ENCODE measurements at places on chromosomes 1 and 21.
A peak's percentile ranks its signal among the peaks of the same experiment; 100 is the strongest.

GRCh38 chr1:95068956-95069709 is 3.6 kb downstream of the ALG14 start:
- no peak for DNase-seq

DNA sequence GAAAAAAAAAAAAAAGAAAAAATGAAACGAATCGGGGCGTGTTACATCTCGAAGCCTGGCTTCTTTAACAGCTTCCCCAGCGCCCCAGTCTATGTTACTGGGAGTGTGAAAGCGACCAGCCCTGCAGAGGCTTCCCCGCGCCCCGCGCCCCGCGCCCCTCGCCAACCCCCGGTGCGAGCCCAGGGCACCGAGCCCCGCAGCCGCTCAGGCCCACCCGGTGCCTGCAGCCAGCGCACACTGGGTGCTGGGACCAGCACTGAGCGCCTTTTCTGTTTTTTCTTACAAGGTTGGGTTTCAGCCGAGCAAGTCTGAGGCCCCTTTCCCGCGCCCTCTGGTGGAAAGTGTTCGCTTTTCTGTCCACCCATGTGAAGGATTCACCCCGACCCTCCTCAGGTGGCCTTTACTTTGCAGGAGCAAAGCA is 42.1 kb upstream of the ZNF496 start:
- DNase-seq = peak; percentile 53

DNA sequence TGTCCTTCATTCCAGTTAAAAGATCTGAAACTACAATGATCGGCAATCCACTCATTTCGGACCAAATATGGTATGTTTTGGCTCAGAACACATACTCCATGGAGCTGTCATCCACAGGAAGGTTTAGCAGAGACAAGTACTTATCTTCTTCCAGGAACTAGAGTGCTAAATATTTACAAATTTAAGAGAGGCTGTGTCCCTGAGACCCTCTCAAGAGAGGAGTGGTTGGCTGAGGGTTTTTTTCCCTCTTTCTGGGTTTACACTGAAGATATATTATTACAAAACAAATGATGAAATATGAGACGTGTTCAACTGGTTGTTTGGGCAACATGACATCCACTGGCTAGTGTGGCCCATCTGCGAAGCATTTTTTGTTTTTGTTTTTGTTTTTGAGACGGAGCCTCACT is 25.9 kb upstream of the NID1 start:
- peak; percentile 35 for DNase-seq

DNA sequence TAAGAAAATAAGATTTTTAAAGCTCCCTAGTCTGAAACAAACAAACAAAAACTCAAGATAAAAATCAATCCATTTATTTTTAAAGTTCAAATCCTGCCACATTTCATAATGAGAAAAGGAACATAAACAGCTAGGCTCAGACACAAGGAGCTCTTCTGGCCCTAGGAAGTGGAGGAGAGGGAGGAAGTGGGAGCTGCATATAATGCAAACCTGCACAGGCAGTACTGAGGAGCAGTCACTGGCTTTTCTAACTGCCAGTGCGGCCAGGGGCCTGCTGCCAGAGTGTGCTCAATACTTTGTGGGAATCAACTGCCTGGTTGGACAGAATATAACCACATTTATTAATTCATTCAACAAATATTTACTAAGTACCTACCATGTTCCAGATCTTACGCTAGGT is 139.8 kb upstream of the SPATA6 start:
- DNase-seq = no peak

DNA sequence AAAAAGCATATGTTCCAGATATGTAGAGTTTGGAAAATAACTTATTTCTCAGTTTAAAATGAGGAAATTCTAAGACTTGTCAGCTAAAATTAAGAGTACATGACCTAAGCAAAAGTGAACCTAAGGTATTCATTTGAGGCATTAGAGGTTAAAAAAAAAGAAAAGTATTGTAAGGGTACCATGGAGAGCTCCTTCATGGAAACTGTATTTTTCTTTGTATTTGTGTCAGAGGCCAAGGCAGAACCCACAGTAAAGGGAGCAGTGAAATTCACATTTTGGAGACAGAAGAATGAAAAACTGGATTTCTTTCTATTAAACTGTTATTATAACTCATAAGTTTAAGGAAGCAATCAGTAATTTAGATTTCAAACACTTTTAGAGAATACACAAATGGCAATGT is 1494.8 kb downstream of the KCNT2 start:
- peak; percentile 35 for DNase-seq

DNA sequence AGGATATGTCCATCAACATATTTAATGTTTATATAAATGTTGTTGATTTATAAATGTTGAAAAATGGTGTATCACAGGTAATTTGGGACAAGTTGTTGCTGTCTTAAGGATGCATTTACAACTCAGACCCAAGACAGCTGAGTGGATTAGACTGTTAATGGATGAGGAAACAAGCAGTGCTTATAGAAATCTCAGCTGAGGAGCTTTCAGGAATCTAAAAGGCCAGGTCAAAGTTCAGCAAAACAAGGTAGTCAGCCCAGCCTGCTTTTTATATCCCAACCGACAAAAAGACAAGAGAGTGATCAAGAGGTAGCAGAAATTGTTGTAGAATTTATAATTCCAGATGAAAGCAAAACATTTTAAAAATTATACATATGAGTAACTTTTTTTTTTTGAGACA is 16.6 kb upstream of the USP1 start:
- no peak for DNase-seq

GRCh38 chr21:37192019-37192418 is 75.1 kb downstream of the VPS26C start:
- no peak for DNase-seq

GRCh38 chr1:184890539-184890973 is 83.8 kb downstream of the NIBAN1 start:
- DNase-seq = no peak

- DNase-seq = no peak
These were observed 405.7 kb upstream of the NCAM2 start for GRCh38 chr21:20592463-20592862.

GRCh38 chr1:239944666-239945065 is 147.0 kb upstream of the FMN2 start:
- no peak for DNase-seq

- DNase-seq = no peak
These were observed 475.4 kb downstream of the PTBP2 start for GRCh38 chr1:97196825-97197516.

- no peak for DNase-seq
These were observed 8.7 kb upstream of the PIGM start for GRCh38 chr1:160040476-160040875.

DNA sequence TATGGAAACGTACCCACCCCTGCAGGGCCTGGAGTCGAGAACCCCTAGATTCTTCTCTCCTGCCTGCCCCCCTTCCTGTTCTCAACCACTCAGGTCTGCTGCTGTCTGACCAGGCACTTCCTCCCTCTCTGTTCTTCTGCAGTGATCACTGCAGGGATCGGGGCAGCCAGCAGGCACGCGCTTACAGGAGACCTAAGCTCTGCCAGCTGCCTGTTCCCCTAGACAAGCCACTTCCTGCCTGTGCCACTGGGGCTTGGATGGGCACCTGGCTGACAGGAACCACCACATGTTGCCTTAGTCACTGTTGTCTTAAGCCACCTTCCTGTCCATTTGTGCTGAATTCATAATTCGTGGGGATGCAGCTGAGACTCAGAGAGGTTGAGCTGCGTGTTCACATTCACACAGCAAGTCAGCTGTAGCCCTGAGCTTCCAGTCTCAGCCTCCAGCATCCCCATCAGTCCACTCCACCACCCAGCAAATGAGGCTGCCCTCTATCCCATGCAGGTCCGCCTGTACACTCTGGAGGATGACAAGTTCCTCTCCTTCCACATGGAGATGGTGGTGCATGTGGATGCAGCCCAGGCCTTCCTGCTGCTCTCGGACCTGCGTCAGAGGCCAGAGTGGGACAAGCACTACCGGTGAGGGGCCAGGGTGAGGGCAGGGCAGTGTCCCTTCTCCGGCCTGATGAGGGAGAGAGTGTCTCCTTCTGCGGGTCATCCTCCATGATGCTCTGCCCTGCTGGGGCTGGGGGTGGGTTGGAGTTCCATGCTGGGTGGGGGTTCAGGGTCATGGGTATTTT is 18.6 kb downstream of the FAM151A start:
- no peak for DNase-seq

DNA sequence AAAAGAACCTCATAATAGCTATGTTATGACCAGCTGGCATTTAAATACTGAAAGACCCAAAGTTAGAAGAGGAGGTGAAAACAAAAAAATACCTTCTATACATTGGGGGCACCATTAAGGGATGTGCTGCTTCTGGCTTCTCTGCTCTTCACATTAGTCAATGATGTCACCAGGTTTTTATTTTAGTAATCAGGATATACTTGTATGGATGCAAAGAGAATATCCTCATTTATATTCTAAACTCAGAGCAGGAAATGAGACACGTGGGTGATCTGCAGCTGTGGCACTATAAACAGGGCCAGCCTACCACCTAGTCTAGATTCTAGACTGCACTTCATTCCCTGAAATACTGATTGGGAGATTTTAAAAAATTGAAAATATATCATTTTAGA is 51.2 kb downstream of the WLS start:
- no peak for DNase-seq

All from lung (tissue), 17 donors.